ENCODE measurements at places on chromosomes 1 and 21. TPM values are rescaled to one million over a fixed set of nuclear protein-coding genes. Genes with fewer than 3 reads are reported as not detected.

DNA sequence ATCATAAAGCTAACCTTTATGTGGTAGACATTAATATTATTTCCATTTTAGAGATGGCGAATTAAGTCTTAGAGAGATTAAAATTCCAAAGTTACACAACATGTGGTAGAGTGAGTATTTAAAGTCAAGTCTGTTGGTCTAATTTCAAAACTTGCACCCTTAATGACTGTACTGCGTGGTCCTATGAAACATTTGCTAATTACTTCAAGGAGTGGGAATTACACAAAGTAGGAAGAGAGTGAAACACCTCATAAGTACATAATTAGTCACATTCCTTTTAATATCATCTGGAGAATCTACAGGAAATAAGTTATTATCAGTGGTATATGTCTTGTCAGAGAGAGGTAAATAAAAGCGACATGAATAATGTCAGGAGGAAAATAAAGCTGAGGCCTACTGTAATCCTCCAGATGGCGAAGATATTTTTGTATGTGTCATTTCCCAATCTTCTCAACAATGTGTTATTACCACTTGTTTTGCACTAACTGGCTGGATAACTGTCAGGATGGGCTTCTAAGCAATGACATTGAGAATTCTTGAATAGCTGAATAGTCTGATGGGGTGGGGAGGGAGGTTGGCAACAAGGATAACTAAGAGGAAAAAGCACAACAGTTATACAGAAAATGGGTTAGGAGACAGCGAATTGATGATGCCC, 95.5 kb downstream of the TNFSF18 start:
- DNase-seq, result no peak

- DNase-seq, result no peak
Observed at GRCh38 chr1:204829133-204829825, 41.4 kb upstream of the NFASC start.

The SLC16A1 gene
- 51.5 TPM for total RNA-seq

The LRRC38 gene
- total RNA-seq, result not detected

The SDC3 gene
- total RNA-seq, result not detected
